H1 (cell line): ENCODE measurements at places on chromosomes 1 and 21.

DNA sequence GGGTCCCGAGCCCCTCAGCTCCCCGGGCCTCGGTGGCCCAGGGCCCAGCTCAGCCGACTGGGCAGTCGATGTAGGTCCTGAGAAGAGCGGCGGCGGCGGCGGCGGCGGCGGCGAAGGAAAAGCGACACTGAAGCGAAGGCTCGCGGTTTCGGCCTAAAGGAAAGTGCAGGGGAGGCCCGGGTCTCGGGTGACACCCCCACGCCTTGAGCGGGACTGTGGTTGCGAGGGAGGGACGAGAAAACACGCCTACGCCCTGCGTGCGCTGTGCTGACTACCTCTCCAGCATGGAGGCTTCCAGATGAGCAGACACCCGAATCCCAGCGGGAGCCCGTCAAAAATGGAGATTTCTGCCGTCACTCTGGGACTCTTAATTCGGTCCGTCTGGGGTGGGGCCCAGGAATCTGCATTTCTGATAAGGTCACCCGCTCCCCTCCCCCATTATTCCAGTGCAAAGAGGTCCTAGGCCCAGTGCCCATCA is 31.2 kb downstream of the DNTTIP2 start:
- DNase-seq, result peak; percentile 79

- no peak for DNase-seq
Observed at GRCh38 chr1:18948048-18948912, 8.2 kb downstream of the IFFO2 start.

DNA sequence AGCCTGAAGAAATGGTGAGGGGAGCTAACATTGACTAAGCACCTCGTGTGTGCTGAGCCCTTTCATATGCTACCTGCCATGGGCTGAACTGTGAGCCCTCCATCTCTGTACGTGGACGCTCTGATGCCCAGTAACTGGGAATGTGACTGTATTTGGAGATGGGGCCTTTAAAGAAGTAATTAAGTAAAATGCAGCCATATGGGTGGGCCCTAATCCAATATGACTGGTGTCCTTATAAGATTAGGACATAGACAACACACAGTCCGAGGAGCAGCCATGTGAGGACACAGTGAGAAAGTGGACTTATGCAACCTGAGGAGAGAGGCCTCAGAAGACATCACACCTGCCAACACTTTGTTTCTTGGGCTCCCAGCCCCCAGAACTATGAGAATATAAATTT is 92.7 kb upstream of the ATP1B1 start:
- DNase-seq, result no peak

GRCh38 chr21:29064850-29065481 is 8.5 kb downstream of the CCT8 start:
- no peak for DNase-seq
